Activated CD8-positive, alpha-beta memory T cell treated with anti-CD3 and anti-CD28 coated beads, Interleukin-2, amount 50 U/mL, for 4 hours (primary cell): ENCODE measurements at places on chromosomes 6 and 20.

GRCh38 chr6:87210979-87211378 lies 55.6 kb downstream of the ZNF292 start:
- no peak for DNase-seq

DNA sequence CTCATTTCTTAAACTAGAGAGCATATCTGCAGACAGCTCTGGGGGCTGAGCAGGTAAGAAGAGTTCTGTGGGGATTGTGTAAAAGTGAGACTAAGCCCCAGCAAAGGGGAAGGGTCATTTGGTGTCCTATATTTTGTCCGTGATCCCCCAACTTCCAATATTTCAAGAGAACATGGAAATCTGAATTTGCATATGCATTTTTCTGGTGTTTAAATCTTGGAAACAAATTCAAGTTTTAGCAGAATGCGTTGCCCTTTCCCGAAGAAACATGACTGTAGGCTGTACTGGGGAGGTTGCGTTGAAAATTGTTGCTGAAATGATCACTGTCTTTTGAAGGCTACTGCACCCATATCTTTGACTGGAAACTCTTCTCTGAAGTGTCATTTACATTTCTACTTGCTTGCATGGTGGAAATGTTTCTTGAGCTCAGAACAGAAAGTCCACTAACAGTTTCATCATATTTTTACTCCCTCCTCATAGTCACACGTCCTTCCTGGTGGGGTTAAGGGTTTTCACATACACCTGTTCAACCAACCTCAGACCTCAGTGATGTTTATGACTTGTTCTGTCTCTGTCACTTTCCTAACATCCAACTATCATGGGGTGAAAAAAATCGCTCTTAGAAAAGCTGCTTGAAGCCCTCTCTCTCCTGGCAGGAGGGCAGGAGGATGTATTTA lies 140.3 kb downstream of the BCAS1 start:
- no peak for DNase-seq

- DNase-seq: no peak
Observed at GRCh38 chr20:47319517-47320252, 36.8 kb downstream of the ZMYND8 start.

GRCh38 chr6:169328112-169328801 lies 74.6 kb upstream of the THBS2 start:
- no peak for DNase-seq

GRCh38 chr20:12660918-12661317 lies 347.9 kb upstream of the SPTLC3 start:
- no peak for DNase-seq

DNA sequence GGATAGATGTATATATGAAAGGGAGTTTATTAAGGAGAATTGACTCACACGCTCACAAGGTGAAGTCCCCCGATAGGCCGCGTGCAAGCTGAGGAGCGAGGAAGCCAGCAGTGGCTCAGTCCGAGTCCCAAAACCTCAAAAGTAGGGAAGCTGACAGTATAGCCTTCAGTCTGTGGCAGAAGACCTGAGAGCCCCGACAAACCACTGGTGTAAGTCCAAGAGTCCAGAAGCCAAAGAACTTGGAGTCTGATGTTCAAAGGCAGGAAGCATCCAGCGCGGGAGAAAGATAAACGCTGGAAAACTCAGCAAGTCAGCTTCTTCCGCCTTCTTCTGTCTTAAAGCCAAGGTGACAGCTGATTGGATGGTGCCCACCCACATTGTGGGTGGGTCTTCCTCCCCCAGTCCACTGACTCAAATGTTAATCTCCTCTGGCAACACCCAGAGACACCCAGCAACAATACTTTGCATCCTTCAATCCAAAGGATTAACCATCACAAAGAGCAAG lies 102.6 kb upstream of the GJE1 start:
- no peak for DNase-seq
